ENCODE measurements at places on chromosomes 6 and 20.

GRCh38 chr6:116445102-116445501, 16.1 kb upstream of the CALHM6 start:
- no peak for DNase-seq

- DNase-seq: no peak
Observed at GRCh38 chr6:163945808-163946207, 531.3 kb downstream of the QKI start.

DNA sequence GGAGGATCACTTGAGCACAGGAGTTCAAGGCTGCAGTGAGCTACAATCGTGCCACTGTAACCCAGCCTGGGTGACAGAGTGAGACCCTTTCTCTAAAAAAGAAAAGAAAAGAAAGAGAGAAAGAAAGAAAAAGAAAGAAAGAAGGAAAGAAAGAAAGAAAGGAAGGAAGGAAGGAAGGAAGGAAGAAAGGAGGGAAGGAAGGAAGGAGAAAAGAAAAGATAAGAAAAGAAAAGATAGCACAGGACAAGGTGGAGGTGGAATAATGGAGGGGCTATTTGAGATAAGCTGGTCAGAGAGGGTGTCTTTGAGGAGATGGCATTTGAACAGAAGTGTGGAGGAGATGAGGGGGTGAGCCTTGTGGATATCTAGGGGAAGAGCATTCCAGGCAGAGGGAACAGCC, 2.7 kb upstream of the PDRG1 start:
- DNase-seq: no peak

GRCh38 chr20:19241440-19241839, 29.0 kb downstream of the SLC24A3 start:
- DNase-seq: no peak

DNA sequence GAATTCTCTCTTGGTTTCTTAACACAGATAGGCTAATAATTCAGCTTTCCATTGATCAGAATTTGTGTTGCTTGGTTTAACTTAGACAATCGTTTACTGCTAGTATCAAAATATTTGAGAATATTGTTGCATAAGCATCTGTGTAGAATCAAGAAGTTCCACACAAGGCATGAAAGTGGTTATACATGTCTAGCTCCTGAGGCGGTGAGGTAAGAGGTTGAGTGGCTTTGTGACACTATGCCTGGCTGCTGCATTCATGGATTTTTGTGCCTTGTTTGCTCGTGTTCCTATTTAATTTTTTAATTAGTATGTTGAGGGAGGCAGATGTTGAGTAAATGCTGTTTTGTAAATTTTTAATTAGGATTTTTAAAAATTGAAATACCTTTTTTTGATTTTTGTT, 10.2 kb downstream of the PKIB start:
- no peak for DNase-seq

GRCh38 chr6:166942393-166943168, 13.8 kb downstream of the RNASET2 start:
- DNase-seq: peak; percentile 87

DNA sequence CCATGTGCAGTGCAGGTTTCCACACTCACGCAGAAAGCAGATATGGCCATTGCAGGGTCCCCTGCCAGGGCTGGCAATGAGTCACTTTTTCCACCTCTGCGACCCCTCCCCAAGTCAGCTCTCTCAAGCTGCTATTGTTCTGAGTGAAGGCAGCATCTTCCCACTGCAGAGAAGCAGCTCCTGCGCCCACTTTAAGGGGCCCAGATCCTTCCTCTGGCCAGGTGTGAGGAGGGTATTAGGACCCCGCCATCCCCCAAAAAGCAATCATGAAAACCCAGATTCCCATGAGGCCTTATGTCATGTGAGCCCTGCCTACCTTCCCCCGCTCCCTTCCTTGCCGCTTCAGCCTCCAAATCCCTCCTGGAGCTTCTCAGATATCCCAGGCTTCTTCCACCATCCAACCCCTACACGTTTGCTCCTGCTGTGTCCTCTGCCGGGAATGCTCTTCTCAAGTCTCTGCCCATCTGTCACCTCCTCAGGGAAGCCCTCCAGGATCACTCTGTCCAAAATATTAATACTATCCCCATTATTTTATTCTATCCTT, 220.3 kb downstream of the NFATC2 start:
- no peak for DNase-seq

DNA sequence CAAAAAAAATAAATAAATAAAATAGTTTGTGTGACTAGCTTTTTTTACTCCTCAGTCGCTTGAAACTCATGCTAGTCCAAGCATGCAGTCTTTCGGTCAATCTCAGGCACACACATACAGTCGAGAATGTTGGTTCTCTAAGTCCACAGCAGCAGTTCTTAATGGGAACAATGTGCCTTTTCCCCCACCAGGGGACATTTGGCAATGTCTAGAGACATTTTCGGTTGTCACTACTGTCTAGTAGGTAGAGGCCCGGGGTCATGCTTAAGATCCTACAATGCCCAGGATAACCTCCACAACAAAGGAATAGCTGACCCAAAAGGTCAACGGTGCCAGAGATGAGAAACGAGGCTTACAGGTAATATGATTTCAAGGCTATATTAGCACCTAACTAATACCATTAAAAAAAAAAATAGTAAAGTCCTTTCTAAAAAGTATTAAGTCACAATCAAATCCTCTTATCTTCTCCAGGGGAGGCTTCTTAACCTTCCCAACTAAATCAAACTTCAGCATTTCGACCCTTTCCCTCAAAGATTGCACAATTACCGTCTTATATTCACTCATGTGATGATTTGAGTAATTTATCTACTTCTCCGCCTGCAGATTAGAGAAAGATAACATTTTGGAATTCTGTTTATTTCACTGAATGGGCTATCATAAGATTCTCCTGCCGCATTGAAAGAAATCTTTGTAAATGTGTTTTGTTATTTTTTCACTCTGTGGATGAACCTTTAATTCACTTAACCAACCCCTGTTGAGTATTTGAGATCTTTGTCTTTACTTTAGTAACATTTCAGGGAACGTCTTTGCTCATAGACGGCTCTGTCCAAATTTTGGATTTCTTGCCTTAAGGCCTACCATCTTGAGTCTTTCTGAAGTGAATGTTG, 8.1 kb upstream of the SALL4 start:
- no peak for DNase-seq
